ELR (cell line): ENCODE measurements at places on chromosomes 7 and 10.

DNA sequence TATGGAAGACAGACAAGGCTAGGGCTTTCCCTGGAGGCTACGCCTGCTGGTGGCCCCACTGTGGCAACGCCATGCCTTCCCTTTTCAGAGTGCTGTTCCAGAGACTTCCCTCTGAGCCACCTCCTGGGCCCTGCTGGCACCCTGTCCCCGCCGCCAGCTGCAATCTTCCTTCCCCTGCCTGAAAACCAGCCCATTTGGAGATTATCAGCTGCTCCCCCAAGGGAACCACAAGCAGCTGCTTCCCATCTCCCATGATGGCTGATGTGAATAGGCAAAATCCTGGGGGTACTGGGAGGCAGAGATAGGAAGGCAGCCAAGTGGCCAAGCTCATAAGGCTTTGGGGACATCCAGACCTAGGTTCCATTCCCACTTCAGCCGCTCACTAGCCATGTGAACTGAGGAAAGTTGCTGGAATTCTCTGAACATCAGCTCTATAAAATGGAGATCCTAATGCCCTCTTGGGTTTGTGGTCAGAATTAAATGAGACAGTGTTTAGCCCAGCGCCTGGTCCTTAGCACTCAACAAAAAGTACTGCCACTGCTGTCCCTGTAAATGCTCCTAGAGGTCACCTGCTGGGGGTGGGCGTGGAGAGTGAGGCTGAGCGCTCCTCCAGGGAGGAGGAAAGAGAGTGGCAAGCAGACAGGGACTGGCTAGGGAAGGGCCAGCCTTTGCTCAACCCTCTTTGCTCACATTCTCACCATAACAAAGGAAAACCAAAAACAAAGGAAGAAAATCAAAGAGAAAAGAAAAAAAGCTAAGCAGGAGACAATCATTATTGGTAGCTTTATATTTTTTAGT, 5.9 kb downstream of the TSPAN33 start:
- no peak for DNase-seq

GRCh38 chr10:44895280-44895679, 15.9 kb upstream of the TMEM72 start:
- no peak for DNase-seq

- DNase-seq, result no peak
Measured at GRCh38 chr10:101195921-101196320, 33.3 kb downstream of the LBX1 start.

DNA sequence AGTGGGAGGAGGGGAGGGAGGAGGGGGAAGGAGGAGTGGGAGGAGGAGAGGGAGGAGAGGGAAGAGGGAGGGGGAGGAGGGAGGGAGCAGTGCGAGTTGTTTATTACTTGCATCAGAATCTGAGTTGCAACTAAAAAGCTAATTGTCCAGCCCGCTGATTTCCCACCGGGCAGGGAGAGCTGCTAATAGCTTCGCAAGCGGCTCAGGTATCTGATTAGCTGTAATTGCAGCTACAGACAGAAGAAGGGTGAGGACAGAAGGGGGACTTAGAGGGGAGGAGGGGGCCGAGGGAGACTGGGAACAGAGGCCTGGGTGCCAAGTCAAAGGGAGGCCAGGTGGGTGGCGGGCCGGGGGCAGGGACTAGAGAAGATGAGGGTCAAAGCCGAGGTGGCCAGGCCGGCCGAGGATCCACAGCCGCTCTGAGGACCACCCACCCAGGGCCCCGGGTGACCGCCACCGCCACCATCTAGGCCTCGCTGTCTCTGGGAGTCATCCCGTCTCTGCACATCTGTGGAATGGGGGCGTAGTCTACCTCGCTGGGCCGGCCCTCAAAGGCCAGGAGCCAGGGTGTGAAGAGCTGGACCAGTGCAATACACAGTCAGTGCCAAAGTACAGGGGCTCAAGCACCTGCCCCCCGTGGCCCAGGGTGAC, 54.2 kb downstream of the MICALL2 start:
- DNase-seq, result no peak

DNA sequence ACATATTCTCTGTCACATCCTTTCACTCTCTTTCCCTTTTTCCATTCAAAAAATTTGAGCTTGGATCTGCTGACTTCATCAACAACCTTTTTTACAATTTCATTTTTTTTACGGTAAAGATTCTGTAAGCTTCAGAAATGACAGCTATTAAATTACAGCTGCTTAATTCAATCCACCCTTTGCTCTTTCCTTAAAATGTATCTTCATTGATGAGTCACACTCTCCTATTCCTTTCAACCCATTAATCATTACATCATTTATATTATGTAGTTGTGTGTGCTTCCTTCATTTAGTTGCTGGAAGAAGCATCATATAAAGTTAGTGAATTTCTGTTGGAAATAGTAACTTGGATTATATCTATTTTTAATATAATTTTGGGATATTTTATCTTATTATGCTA, 67.1 kb upstream of the MAGI2 start:
- peak; percentile 16 for DNase-seq

GRCh38 chr7:44132039-44132438, 8.7 kb upstream of the POLD2 start:
- no peak for DNase-seq

- peak; percentile 22 for DNase-seq
Measured at GRCh38 chr10:29435809-29436501, 147.1 kb downstream of the LYZL1 start.

- DNase-seq, result no peak
Measured at GRCh38 chr10:35185260-35186034, 58.8 kb downstream of the CREM start.

- no peak for DNase-seq
Measured at GRCh38 chr10:71774916-71775702, 1.8 kb upstream of the VSIR start.

DNA sequence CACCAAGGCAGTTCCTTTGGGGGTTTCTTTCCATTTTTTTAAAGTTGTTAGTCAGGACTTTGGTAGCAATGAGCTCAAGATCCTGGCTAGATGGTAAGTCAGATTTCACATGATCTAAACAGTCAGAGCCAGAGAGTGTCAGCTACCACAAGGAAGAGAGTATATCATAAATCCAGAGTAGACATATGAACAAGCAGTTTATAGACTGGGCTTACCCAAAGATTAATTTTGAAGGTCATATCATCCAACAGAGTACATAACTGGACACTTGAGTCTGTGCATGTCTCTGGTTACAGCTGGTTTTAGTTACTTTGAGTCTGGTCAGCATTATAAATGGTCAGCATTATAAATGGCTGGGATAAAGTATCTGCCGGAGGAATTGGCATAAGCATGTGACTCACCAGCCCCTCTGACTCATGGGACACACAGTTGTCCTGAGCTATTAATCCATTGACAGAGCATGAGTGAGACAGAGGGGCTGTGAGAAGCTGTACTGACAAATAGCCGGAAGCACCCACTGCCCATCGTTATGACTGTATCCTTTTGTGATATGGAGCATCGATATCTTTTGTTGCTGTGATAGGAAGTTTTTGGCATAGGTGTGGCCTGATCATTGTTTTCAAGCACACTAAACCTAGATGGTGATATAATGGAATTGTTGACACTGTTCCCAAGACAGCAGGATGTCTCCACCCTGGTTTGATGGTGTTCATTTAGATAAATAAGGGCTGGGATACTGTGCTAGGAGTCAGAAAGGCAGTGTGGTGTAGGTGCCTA, 19.3 kb downstream of the PPP1R3C start:
- DNase-seq, result peak; percentile 99

- DNase-seq, result no peak
Measured at GRCh38 chr7:55405856-55406541, 40.9 kb downstream of the LANCL2 start.

DNA sequence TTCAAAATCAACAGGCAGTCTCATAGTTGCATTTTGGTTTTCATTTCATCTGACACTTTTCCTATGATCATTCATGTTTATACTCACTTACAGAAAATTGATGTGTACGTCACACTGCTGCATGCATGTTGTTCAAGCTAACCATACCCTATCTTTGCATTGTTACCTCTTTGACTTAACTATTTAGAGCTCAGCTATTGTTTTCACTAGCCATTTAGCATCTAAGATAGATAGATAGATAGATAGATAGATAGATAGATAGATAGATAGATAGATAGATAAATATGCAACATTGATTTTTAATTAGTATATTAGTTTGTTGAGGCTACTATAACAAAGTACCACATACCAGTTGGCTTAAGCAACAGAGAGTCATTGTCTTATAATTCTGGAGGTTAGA, 649.5 kb upstream of the KCND2 start:
- no peak for DNase-seq

- DNase-seq, result no peak
Measured at GRCh38 chr10:42930516-42931192, 146.2 kb upstream of the RET start.

DNA sequence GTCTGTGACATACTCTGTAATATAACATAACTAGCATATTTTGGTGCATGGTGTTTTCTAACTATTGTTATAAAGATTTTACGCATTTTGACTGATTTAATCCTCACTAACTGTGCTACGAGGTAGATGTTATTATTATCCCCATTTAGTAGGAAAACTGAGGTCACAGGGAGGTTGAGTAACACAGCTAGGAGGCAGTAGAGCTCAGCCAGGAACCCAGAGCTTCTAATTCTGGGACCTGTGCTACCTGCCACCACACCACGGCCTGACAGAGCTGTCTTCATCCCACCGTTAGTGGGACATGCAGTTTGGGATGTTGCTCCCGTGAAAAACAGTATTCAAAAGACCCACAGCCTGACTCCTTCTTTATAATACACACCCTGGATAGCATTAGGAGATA, 962.5 kb downstream of the CNTNAP2 start:
- DNase-seq, result no peak

GRCh38 chr10:31468536-31468859, 149.5 kb downstream of the ZEB1 start:
- no peak for DNase-seq

GRCh38 chr7:23615331-23615730, 18.1 kb downstream of the CCDC126 start:
- no peak for DNase-seq
